ENCODE measurements at places on chromosomes 4 and X.

- DNase-seq = no peak
These were observed 19.8 kb downstream of the VCX3B start for GRCh38 chrX:8484360-8484949.

GRCh38 chr4:55409468-55410171 is 13.9 kb downstream of the TMEM165 start:
- no peak for DNase-seq

- DNase-seq = no peak
These were observed 2.4 kb downstream of the ZNF275 start for GRCh38 chrX:153336121-153336894.

DNA sequence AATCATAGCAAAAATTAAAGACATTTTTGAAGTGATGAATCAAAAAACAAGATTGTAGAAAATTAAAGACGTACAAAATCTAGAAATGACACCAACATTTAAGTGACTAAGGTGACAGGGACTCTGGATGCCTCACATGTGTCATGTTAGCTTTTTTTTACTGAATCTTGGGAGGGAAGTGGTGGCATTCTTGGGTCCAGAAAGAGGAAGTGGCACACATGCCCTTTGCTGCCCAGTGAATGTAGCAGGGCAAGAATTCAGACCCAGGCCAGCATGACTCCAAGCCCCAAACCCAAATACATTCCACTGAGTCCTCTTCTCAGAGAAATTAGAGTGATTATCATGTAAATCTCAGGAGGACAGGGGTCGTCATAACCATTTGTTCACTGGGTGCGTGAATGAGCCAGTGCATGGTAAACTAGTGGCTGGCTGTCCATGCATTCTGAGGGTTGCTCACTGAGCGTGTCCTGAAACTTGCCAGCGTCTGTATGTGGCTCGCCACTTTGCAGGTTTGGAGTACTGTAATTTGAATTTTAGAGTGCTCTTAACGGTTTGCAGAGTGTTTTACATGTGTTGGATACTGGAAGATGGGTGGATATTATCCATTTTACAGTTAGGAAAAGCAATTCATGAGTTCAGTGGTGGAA is 55.4 kb upstream of the TBC1D14 start:
- DNase-seq = no peak

- no peak for DNase-seq
These were observed 778.4 kb upstream of the FRG1 start for GRCh38 chr4:189162073-189162789.

GRCh38 chr4:3363411-3364141 is 70.8 kb downstream of the RGS12 start:
- DNase-seq = no peak

DNA sequence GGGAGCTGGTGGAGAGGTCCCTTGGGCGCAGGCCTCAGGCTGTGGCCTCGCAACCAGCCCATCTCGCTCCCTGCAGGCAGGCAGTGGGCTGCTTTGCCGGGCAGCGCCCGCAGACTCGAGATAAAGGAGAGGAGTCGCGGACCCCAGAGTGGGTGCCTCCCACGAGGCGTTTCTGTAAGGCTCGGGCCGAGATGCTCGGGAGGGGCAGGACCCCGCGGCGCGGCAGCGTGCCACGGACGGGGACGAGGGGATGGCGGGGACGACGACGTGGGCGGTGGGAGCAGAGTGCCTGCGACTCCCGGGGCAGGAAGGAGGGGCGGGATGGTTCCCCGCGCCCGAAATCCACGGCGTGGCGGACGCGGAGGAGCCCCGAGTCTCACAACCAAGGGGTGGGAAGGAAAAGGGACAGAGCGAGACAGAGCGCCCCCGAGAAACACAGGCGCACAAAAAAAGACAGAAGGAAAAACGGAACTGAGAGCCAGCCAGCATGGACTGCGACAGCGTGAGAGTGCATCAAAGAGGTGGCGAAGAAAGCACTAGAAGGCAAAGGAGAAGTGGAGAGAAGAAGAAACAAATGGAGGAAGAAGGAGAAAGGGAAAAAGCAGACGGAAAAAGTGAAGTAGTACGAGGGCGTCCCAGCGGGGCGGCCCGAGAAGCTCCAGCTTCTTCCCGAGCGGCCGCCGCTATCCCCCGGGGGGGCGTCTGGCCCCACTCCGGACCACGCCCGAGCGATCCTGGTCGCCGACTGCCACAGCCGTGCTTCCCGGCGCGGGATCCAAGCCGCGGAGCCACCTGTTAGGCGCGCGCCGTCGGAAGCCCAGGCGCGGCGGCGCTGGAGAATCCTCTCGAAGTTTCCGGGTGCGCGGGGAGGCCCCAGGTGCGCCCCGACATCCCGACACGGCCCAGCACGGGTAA is 1.5 kb downstream of the BEND4 start:
- no peak for DNase-seq

DNA sequence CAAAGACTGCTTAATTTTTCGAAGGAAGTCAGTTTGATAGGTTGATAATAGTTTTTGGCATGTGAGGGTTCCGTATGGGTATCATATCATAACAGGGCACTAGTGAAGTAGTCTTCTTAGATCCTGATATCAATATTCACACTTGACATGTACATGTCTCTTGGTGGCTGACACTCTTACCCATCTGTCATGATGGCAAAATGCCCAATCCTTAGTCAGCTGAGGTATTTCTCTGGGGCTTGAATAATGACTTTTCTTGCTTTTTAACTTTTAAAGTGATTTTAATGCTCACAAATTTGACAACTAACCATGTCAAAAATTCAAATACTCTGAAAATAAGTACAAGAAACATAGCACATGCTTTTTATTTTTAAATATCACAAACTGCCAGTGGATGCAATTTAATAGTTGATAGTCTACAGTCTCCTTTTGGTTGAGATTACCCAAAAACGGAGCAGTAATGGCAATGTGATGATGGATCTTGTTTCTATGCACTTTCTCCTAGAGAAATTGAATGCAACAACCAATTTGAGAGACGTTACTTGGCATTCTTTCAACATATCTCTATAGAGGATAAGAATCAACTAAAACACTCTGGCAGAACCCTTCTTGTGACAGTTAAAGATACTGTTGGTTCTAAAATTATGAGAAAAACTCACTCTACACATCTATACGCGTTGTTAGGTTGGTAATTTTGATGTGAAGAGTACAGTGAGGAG is 552.9 kb upstream of the PABPC4L start:
- no peak for DNase-seq

GRCh38 chrX:109839694-109840567 is 106.9 kb upstream of the ACSL4 start:
- DNase-seq = no peak

DNA sequence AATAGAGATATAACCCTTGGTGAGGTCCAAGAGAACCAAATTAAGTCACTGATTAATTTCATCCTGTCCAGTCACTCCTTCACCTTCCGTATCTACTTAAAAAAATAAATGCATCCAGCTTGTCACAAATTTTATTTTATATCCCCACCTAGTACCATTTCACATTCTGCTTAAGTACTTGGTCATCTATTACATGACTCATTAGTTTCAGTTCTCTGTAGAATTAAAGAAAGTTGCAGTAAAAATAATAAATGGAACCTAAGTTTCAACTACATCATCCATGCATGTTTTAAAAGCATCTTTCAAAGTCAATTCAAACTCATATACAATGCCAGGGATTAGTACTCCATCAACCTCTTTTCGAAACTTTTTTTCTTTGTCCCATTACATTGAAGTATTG is 130.2 kb downstream of the SH2D1A start:
- no peak for DNase-seq

GRCh38 chr4:107888237-107888636 is 43.1 kb upstream of the CYP2U1 start:
- no peak for DNase-seq

- no peak for DNase-seq
These were observed 88.0 kb downstream of the ATP11C start for GRCh38 chrX:139844884-139845283.
